Activated T-helper 1 cell treated with anti-CD3 and anti-CD28 coated beads, Interleukin-12 subunit alpha, Interleukin-12 subunit beta, Interleukin-2, Interleukin-4 antibody, amounts not matched to agents 30 ng/mL and 10 ng/mL and 1 ng/mL, durations not matched to agents 14 hours and 24 hours and 36 hours (primary cell): ENCODE measurements at places on chromosomes 1 and 21. TPM values are rescaled to one million over a fixed set of nuclear protein-coding genes. Genes with fewer than 3 reads are reported as not detected.

ZNF683 gene
- not detected in 2 replicates for total RNA-seq

PLA2G2F gene
- not detected in 2 replicates for total RNA-seq

KRTAP13-2 gene
- not detected in 2 replicates for total RNA-seq

PGM1 gene
- total RNA-seq: 38.9 and 39.8 TPM in 2 replicates

RIPPLY3 gene
- 0.10 TPM in 2 replicates for total RNA-seq

IER5 gene
- 59.4 and 61.5 TPM in 2 replicates for total RNA-seq

SMIM11 gene
- 7.1 and 18.7 TPM in 2 replicates for total RNA-seq

GCSAML gene
- total RNA-seq: 0.16 TPM in 1 of 2 replicates, not detected in the other

ERI3 gene
- total RNA-seq: 51.4 and 55.4 TPM in 2 replicates

RIT1 gene
- total RNA-seq: 20.2 and 22.3 TPM in 2 replicates

TP73 gene
- 1.4 and 1.5 TPM in 2 replicates for total RNA-seq

LMX1A gene
- not detected in 2 replicates for total RNA-seq

IL20 gene
- total RNA-seq: not detected in 2 replicates

C1orf74 gene
- total RNA-seq: 2.9 and 3.2 TPM in 2 replicates

LMNA gene
- total RNA-seq: 80.1 and 84.1 TPM in 2 replicates

PTPN22 gene
- 66.2 and 66.7 TPM in 2 replicates for total RNA-seq

SLAMF1 gene
- 118 TPM in 2 replicates for total RNA-seq

STMN1 gene
- 203 and 205 TPM in 2 replicates for total RNA-seq

GJA4 gene
- not detected in 2 replicates for total RNA-seq

FAAH gene
- total RNA-seq: 4.4 and 5.0 TPM in 2 replicates

GNG4 gene
- 103 and 109 TPM in 2 replicates for total RNA-seq

ANGPTL7 gene
- not detected in 2 replicates for total RNA-seq

CELA3A gene
- not detected in 2 replicates for total RNA-seq

STUM gene
- total RNA-seq: not detected in 2 replicates

PADI6 gene
- not detected in 2 replicates for total RNA-seq
